ENCODE measurements at places on chromosomes 7 and 10.

- DNase-seq = no peak
These were observed 49.9 kb upstream of the KLF6 start for GRCh38 chr10:3834947-3835346.

- no peak for DNase-seq
These were observed 55.8 kb upstream of the FGFR2 start for GRCh38 chr10:121654021-121654545.

DNA sequence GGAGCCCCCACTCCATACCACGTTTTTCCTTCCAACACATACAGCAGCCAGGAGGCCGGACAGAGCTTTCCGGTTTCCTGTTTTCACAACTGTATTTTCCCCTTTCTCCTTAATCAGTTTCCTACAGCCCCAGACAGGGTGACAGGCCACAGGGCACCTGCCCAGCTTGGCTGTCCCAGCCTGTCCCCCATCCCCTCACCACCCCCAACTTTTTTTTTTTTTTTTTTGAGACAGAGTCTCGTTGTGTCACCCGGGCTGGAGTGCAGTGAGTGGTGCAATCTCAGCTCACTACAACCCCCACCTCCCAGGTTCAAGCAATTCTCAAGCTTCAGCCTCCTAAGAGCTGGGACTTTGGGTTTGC, 10.3 kb upstream of the HSPB1 start:
- no peak for DNase-seq

DNA sequence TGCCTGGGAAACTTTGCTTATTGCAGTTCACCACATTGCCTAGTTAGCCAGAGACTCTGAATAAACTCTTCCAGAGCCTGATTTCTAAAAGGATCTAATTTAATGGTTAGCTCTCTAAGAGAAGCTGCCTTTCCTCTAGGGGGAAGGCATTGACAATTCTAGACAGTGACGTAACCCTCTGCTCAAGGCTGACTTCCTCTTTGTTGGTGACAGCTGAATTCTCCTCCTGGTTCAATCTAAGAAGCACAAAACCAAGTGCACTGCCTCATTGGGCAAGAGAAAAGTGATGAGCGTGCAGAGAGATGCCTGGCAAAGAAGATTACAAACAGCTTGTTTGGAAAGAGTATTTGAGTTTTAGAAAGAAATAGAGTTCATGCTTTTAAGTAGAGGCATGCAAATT, 102.7 kb downstream of the MACC1 start:
- DNase-seq = no peak

- DNase-seq = no peak
These were observed 142.0 kb upstream of the MALRD1 start for GRCh38 chr10:18906636-18907035.

DNA sequence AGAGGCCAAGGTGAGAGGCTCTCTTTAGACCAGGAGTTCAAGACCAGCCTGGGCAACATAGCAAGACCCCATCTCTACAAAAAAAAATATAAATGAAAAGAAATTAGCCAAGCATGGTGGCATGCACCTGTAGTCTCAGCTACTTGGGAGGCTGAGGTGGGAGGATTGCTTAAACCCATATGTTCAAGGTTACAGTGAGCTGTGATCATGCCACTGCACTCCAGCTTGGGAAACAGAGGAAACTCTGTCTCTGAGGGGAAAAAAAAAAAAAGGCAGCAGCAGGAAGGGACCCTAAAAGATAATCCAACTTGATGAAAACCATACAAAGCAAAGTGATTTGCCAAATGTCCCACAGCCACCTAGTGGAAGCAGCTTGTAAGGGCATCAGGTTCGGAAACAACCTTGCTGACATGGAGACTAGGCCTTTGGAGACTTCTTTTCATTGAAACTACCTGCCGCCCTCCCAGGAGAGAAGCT, 15.6 kb upstream of the PBLD start:
- DNase-seq = peak; percentile 65

GRCh38 chr10:54958844-54959243, 157.8 kb upstream of the PCDH15 start:
- no peak for DNase-seq

GRCh38 chr10:125455855-125456254, 227.1 kb downstream of the TEX36 start:
- no peak for DNase-seq

DNA sequence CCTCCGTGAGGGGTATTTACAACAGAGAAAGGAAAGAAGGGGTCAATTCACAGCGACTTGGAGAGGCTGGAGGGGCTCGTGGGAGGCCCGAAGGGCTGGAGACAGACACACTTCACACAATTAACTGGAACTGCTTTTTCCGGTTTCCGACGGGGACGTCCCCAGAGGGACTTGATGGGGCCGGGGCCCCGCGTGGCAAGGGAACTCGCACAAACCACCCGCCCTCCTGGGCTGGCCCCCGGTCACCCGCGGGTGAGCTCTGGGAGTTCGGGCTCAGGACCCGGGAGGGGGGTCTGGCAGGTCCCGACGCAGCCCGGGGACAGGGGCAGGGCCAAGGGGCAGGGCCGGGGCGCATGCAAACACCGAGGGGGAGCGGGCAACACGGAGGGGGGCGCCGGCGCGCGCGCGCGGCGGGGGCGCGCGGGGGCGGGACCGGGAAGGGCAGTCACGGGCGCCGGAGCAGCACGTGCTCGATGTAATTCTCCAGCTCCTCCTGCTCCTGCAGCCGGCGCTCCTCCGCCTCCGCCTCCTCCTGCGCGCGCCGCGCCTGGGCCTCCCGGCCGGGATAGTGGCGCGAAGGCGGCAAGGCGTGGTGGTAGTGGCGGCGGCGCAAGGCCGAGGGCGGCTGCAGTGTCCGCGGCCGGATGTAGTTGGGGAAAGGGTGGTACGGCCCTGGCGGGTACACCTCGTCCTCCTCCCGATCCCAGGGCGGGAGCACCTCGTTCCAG, 2.7 kb downstream of the VGF start:
- DNase-seq = peak; percentile 83

DNA sequence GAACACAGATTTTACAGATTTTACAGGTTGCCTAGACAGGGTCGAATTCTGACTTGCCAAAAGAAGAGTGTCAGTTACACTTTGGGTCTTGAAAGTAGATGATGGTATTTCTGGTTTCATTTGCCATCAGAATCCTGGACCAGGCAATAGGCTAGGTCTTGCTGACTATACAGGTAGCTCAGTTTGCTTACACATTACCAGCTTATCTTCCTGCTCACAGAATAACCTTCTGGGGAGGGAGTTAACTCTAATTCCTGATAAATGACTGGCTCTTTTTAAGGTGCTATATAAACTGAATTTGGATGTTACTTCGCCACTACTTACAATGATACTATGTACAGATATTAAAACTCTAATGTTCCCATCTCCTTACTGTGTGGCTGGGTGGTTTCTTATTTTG, 39.8 kb downstream of the GBF1 start:
- no peak for DNase-seq

DNA sequence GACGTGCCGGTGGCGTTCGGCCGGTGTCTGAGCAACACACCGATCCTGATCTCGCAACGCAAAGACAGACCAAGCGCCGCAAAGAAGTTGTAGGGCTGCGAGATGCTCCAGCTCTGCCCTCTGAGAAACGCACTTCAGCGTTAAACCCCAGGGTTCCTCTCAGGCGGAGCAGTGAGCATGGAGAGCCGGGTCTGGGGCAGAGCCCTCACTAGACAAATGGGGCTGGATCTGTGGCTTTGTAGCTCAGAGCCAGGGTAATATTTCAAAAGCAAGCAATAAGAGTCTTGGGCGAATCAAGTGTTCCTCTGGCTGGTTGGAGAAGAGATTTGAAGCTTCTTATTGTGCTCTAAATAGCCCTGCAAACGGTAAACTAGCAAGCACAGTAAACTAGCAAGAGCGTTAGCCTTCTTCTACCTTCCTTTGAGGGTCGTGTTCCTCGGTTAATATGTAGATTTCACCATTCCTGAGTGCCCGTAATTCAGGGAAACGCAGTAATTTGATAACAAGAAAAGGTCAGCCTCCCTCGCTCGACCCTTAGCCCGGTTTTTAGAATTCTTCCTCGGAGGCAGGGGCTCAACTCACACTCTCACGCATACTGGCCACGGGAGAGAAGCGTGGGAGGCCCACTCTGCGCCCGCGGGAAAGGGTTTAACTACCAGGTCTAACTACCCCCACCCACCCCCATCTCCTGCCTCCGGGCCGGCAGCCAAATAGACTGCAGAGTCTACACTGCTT, 6.7 kb downstream of the SKAP2 start:
- no peak for DNase-seq

DNA sequence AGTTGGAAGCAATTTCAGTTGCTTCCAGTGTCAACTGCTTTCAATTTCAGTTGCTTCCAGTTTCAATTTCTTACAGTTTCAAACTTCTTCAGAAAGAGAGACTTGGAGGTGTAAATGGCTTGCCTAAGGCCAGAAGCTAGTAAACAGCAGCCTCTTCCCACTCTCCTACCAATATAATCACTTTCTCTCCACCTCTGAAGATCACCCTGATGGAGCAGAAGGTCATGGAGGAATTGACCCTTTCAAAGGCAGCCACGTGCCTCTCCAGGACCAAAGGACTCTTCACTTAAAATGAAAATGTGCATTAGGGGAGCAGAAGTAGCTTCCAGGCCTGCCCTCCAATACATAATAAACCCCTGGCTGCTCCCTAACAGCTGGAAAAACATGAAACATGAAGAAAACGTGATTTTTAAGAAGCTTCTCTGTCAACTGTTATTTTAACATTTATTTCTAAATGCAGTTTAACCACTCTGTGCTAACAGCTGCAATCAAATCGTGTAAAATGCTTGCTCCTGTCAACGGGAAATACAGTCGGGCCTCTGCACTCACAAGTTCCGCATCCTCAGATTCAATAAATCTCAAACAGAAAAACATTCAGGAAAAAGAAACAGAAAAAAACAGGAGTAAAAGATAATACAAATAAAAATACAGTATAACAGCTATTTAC, 1020.6 kb downstream of the XPNPEP1 start:
- DNase-seq = no peak

GRCh38 chr10:72445851-72446250, 91.1 kb upstream of the DNAJB12 start:
- DNase-seq = no peak

Data from DND-41 (cell line).